GM23248 (cell line): ENCODE measurements at places on chromosomes 5 and 9.

- H3K36me3 ChIP-seq = peaks cover 20% of the 10 kb centered on the region; the same call in 1 of the 2 replicates
- DNase-seq = peak; percentile 83
- peak overlapping the region; percentile 96 for H3K27ac ChIP-seq
- H3K4me1 ChIP-seq = peaks cover 84% of the 10 kb centered on the region
- H3K27me3 ChIP-seq = no peaks in the 10 kb centered on the region
These were observed 6.7 kb downstream of the ADAMTSL1 start for GRCh38 chr9:18480662-18481093.

DNA sequence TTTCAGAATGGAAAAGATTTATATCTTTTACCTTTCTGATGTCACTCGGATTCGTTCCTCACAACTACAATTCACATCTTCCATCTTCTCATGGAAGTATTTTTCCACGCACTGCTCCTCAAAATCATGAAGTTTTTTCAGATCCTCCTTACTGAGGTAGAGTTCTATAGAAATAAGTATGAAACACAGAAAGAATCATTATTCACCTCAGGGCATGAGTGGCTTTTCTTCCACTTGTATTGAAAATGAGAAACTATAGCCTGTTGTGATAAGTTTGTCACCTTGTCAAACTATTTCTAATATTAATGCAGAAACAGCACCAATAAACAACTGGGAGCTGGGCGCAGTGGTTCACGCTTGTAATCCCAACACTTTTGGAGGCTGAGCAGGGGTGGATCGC, 116.0 kb downstream of the TRPM6 start:
- no peak overlapping the region for H3K4me3 ChIP-seq
- H3K27ac ChIP-seq = no peak overlapping the region
- no peaks in the 10 kb centered on the region for H3K36me3 ChIP-seq
- no peak for DNase-seq
- H3K27me3 ChIP-seq = no peaks in the 10 kb centered on the region

GRCh38 chr9:130352586-130353285, 87.2 kb downstream of the HMCN2 start:
- H3K4me3 ChIP-seq = no peak overlapping the region
- no peaks in the 10 kb centered on the region; the same call in 1 of the 2 replicates for H3K27me3 ChIP-seq
- H3K4me1 ChIP-seq = no peaks in the 10 kb centered on the region
- H3K36me3 ChIP-seq = no peaks in the 10 kb centered on the region
- no peak for DNase-seq

- H3K4me1 ChIP-seq = peaks cover 54% of the 10 kb centered on the region
- H3K4me3 ChIP-seq = peak overlapping the region; percentile 31
- peak; percentile 99 for DNase-seq
- no peaks in the 10 kb centered on the region for H3K27me3 ChIP-seq
These were observed 16.1 kb downstream of the B4GALT1 start for GRCh38 chr9:33151007-33151557.

DNA sequence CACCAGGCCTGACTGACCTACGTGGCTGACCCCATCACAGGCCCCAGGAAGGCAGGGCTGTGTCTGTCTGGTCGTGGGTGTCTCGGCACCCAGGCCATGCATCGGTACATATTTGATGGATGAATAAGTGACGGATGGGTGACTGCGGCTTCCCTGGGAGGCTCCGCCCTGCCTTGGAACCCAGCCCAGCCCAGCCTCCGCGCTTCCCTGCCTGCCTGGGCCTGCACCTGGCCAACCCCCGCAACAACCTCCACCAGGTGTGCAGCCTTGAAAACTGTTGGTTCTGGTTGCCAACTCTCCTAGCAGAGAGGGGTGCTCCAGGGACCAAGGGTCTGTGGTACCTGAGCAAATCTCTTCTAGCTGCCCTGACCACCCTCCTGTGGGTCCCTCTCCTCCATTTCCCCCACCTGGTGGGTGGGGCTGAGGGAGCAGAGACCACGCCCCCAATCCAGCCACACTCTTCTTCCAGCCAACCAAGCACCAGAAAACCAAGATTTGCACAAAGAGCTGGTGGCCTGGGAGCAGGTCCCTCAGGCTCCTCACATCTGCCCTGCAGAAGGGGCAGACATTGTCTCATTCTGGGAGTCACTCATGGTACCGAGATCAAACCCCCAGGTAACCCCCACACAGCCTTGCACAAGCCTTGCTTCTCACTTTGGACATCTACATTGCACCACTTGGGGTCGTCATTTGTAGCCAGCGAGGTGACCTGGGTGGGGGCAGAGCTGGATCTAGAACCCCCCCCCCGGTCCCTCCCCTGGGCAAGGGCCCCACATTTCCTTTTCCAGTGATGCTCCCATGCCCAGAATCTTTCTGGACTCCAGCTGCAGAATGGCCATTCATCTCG, 100.6 kb upstream of the IER5L start:
- no peaks in the 10 kb centered on the region for H3K27me3 ChIP-seq
- H3K27ac ChIP-seq = no peak overlapping the region
- no peaks in the 10 kb centered on the region for H3K36me3 ChIP-seq
- peak; percentile 45 for DNase-seq
- 0 out of 2 replicates have a peak, but pooled peaks cover 8% of the 10 kb centered on the region for H3K4me1 ChIP-seq
- H3K4me3 ChIP-seq = no peak overlapping the region

DNA sequence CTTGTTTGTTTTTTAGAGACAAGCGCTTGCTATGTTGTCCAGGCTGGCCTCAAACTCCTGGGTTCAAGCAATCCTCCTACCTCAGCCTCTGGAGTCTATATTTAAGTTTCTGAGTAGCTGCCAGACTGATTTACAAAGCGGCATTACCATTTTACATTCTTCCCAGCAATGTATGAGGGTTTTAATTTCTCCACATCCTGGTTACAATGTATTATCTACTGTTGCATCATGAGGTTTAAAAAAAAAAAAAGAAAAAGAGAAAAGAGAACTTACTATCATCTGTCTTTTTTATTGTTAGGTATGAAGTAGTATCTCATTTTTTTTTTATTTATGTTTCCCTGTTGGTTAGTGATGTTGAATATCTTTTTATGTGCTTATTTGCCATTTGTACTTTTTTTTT, 18.9 kb upstream of the CLINT1 start:
- no peak overlapping the region for H3K27ac ChIP-seq
- H3K4me1 ChIP-seq = no peaks in the 10 kb centered on the region
- no peaks in the 10 kb centered on the region for H3K36me3 ChIP-seq
- DNase-seq = peak; percentile 25
- H3K4me3 ChIP-seq = no peak overlapping the region

DNA sequence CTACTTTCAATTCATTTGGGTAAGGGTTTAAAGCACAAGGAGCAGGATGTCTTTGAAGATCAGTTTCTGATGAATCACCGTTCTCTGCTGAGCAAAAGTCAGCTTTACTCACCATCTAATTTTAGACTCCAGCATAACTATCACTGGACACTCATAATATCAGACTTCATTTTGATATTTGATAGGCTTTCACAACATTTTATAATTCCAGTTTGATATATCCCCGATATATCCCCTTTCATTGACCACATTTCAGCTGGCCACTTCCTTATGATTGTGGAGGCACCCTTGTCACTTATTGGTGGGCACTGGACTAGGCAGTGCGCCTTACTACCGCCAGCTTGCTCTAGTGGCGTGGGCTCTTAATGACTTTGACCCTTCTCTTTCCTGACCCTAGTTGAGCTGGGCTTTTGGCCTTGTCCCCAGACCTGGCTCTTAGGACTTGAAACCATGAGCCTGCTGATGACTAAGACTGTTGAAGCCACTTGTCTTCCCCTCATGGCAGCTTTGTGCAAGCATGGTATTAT, 46.8 kb downstream of the CYSTM1 start:
- 0 out of 2 replicates have a peak overlapping the region, but pooled peaks have one; percentile 12 for H3K4me3 ChIP-seq
- H3K27me3 ChIP-seq = no peaks in the 10 kb centered on the region
- peak overlapping the region; percentile 74 for H3K27ac ChIP-seq
- peaks cover 42% of the 10 kb centered on the region for H3K4me1 ChIP-seq

DNA sequence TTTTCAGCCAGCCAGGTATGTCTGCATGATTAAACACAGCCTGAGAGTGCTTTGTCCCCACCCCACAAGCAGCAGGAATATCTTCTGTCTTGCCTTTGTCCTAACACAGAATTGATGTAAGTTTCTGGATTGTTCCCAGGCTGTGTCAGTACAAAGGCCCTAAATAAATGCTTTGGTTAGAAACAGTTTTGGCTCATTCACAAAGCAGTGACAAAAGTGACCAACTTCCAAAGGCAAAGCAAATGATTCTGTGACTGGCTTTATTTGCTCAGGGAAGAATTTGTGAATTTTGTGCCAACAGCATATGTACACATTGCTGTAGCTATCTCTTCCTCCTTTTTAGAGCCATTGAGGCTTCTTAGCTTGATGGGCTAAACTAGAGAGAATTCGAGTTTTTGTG, 133.7 kb downstream of the PLPPR1 start:
- H3K27ac ChIP-seq = no peak overlapping the region
- H3K27me3 ChIP-seq = no peaks in the 10 kb centered on the region
- no peaks in the 10 kb centered on the region for H3K36me3 ChIP-seq
- no peak overlapping the region for H3K4me3 ChIP-seq

DNA sequence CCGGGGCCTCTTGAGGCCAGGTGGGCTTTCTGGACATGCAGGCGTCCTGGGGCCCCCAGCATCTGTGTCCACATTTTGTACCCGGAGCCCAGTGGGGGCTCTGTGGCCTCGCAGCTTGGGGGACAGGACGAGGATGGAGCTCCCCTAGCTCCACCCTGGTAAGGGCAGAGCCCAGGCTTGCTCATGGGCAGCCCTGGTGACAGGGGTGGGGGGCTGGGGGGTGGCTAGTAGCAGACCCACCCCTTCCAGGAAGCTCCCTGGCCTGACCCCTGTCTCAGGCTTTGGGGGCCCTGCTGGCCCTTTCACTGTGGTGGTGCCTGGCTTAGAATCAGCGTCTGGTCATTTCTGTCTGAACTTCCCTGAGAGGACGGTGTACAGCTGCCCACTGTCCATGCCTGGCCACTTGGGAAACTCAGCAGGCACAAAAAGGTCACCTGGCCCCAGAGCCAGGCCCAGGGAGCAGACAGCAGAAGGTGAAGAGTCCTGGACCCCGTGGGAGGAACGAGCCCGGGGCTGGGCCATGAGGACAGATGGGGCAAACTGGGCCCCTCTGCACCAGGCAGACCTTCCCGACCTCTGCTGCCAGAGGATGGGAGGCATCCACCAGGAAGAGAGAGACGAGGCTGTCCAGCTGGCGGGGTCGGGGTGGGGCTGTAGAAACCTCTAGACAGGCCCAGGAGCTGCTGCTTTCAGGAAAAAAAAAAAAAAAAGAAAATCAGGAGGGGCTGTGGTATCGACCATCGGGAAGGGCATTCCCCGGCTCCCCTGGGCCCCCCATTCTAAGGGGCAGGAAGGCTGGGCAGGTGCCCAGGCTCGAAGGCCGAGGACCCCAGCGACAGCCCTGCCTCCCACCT, 52.8 kb downstream of the EXD3 start:
- no peaks in the 10 kb centered on the region for H3K4me1 ChIP-seq
- H3K36me3 ChIP-seq = no peaks in the 10 kb centered on the region
- DNase-seq = no peak
- no peaks in the 10 kb centered on the region for H3K27me3 ChIP-seq

GRCh38 chr9:125280945-125281344, 19.3 kb downstream of the GAPVD1 start:
- no peaks in the 10 kb centered on the region for H3K36me3 ChIP-seq
- H3K4me3 ChIP-seq = no peak overlapping the region
- DNase-seq = no peak
- no peaks in the 10 kb centered on the region for H3K27me3 ChIP-seq
- peak overlapping the region; percentile 7; the same call in 1 of the 2 replicates for H3K27ac ChIP-seq

DNA sequence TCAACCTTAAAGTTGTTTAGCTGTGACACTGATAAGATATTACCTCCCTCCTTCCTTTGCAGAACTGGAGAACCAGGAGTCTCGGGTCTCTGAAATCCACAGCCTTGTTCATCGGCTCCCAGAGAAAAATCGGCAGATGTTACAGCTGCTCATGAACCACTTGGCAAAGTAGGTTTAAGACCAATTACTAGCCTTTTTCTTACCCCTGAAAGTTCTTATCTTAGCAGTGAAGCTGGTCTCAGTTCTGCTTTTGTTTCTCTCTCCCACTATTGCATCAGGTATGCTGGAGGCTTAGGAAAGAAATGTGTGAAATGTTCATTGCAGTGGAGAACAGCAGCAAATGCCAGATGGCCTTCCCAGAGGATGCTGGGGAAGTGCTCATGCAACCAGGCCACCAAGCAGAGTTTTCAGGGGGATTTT, 287.4 kb downstream of the ARHGAP26 start:
- no peaks in the 10 kb centered on the region for H3K27me3 ChIP-seq
- no peak overlapping the region for H3K4me3 ChIP-seq

GRCh38 chr9:136140966-136141365, 22.3 kb upstream of the TMEM250 start:
- no peak overlapping the region for H3K27ac ChIP-seq
- peaks cover 25% of the 10 kb centered on the region for H3K27me3 ChIP-seq
- H3K36me3 ChIP-seq = no peaks in the 10 kb centered on the region

DNA sequence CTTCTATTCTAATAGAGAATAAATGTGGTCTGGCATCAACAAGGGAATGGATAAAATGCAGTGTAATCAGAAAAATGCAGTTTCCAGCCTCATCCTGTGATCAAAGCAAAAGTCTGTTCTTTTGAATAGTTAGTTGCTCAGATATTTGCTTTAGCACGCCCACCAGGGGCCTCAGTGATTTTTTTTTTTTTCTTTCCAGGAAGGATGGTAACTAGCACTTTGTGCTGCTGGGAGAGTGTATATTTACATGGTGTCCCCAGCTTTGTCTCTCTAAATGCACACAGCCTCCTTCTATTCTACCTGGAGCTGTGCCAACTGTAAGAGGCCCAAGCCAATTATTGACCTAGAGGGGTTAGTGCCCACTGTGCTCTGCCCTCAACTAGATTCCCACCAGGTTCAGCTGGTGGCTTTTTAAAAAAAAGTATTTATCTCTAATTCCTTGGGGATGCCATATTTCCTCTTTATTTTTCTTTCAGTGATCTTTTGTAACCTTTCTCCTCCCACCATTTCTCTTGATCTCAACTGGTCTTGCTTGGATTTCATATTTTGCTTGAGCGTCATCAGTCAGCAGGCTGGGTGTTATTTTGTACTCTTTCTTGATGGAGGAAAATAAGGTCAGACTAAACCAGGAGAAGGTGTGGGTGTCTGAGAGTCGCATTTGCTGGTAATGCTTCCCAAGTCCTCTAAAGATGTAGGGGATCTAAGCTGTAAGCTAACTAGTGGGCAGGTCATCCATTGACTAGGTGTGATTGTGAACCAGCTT, 193.0 kb upstream of the C9orf72 start:
- DNase-seq = no peak
- H3K4me3 ChIP-seq = no peak overlapping the region
- no peaks in the 10 kb centered on the region for H3K27me3 ChIP-seq
- no peaks in the 10 kb centered on the region for H3K4me1 ChIP-seq
- no peak overlapping the region for H3K27ac ChIP-seq
- no peaks in the 10 kb centered on the region for H3K36me3 ChIP-seq

DNA sequence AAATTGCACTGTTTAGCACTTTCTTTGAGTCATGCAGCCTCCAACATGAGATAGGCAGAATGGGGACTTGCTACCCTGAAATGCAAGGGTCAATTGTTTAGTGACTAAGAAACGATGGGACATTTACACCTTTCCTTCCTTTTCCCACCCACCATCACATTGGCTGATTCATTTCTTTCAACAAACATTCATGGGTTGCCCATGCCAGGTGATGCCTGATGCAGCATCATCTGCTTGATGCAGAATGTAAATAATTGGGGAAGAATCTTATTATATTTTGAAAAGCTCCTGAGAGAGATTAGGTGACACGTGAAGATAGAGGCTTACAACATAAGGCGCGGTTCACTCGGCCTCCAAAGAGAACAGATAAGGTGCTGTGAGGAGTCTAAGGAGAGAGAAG, 4.5 kb upstream of the TRMT10B start:
- H3K36me3 ChIP-seq = no peaks in the 10 kb centered on the region
- no peak for DNase-seq
- H3K27ac ChIP-seq = no peak overlapping the region
